ENCODE measurements at places on chromosomes 2 and 18.

DNA sequence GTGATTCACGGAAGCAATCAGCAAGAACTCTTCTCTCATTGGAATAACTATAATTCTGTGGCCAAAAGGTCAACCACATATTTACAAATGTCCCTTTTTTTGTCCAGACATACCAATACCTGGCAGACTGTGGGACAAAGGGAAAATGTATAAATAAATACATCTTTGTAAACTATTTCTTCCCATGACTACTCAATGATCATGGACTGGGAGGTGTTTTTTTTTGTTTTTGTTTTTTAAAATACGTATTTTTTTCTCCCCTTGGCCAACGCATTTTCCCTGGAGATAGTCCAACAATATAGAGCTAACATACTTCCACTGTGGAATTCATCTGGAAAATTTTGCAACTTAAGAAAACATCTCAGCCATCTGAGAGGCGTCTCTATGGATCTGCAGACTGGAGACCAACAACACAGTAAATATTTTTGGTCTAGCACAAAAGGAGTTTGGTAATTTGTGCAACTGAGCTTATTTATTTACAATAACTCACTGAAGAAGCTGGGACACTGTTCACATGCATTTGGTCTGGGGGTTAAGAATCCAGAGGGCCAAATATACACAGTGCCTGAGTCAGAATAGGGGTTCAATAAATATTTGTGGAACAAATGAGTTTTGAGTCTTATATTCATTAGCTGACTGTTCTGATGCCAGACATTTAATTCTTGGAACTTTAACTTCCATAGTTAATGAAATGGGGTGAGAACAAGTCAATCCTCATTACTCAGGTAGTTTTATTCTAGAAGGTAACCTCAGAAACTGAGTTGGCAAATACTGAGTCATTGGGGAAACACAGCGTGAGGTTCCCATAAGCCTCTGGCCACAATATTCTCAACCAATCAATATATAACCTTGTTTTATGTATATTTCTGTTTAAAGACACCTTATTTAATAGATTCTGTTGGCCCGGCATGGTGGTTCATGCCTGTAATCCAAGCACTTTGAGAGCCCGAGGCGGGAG, 36.2 kb downstream of the CCBE1 start:
- no peak for DNase-seq

DNA sequence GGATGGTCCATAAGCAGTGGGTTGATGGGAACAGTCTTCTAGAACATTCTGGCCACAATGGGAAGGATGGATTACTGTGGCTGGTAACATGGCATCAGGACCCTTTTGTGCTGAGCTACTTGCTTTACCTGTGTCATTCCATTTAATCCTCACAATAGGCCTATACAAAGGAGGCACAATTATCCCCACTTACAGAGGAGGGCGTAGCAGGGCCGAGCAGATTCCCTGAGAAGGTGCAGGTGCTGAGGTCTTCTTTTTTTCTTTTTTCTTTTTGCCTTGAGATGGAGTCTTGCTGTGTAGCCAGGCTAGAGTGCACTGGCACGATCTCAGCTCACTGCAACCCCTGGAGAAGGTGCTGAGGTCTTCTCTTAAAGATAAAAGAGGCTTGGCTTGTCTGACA, 6.7 kb upstream of the LRRC30 start:
- no peak for DNase-seq

GRCh38 chr2:222194669-222195068, 104.1 kb downstream of the PAX3 start:
- no peak for DNase-seq

DNA sequence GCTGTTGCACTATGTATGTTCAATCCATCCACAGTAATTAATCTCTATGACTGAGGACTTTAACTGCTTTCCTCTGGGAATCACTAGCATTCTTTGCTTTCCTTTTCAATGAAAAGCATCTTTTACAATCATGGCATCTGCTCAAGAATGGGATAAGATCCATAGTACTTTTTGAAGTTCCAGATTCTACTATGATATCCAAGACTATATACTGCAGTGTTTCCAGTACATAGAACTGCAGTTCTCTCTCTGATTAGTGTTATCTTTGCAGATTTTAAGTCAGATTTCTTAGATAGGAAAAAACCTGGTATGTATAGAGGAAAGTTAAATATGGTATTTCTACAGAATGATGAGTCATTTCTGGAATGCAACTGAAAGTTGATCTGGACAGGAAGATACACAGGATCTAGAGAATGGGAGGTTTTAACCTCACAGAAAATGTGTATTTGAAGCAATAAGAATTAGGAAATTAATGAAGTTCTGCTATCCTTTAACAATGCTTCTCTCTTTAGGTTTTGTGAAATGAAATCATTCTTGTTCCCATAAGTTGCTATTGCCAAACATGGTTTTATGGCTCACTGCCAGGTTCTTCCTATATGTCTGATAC, 670.7 kb downstream of the ERBB4 start:
- DNase-seq, result no peak

DNA sequence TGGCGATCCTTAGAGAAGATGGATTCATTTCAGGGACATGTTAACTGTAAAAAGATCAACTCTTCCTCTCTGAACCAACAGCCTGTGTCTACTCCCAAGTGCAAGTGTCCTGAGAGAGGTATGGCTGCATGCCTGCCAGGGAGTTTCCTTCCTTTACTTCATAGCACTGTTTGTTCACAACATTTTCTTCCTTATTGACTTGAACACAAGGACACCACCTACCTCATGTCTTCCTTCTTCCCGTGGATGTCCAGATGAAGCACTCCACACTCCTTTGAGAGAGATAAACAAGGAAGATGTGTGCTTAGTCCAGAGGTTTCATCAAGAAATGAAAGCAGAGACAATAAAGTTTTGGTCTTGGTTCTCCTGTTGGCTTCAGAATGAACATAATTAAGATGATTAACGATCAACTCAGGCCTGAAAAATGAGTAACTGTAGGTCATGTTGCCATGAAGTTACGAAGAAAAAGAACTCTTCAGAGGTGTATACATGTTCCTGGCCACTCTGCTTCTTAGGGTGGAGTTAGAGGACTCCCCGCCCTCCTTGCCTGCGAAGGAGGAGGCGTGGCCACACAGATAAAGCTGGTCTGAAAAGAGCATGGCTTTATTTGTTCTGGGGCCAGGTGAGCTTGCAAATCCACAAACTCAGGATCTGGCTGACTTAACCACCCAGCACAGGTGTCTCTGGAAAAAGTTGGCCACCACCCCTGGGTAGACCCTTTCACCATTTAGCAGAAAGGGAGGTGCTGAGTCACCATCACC, 155.0 kb upstream of the KCTD1 start:
- DNase-seq, result no peak

All from HuH-7.5 (cell line).